Colonic mucosa (tissue), 4 donors: ENCODE measurements at places on chromosomes 13 and 19.

DNA sequence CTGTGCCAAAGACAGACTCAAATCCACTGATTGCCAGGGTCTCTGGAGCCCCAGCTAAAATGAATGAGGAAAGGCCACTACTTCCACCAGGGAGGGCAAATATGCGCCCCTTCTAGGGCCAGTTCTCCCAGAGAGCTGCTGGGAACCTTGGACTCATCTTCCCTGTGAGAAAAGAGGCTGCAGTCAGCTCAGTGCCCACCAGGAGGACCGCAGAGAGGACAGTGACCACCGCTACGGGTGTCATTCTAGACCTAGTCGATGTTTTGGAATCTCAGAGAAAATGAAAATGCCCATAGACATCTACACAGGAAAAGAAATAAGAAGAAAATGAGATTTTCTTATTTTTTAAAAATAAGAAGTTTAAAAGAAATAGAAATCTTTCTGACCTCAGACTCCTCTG, 235.1 kb downstream of the UQCRFS1 start:
- no peak for DNase-seq

DNA sequence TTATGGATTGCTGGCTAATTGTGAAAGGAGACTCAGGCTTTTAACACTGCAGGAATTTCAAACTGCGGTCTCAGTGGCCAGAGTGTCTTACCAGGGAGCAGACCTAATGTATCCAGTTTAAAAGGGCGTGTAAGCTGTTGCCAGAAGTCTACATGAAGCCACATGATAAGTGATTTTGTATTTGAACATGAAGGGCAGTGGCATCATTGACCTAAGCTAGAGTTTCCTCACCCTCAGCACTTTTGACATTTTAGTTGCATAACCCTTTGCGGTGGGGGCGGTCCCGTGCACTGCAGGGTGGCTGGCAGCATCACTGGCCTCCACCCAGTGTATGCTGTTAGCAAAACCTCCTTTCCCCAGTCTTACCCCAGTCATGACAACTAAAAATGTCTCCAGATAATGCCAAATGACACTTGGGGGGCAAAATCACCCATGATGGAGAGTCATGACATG, 23.7 kb upstream of the GPR18 start:
- DNase-seq = peak; percentile 50

DNA sequence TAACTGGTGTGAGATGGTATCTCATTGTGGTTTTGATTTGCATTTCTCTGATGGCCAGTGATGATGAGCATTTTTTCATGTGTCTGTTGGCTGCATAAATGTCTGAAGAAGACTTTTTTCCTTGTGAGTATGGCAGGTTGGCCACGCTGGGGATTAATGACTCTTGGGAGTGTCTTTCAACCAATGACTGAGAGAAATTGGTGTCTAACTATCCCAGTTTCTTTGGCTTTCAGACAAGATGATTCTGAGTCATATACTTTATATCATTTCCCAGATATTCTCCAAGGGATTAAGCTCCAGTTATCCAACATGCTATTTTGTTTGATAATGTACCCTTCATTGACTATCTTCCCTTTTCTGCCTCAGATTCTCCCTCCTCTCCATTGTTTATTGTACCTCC, 35.5 kb upstream of the CSNK1A1L start:
- DNase-seq = no peak

DNA sequence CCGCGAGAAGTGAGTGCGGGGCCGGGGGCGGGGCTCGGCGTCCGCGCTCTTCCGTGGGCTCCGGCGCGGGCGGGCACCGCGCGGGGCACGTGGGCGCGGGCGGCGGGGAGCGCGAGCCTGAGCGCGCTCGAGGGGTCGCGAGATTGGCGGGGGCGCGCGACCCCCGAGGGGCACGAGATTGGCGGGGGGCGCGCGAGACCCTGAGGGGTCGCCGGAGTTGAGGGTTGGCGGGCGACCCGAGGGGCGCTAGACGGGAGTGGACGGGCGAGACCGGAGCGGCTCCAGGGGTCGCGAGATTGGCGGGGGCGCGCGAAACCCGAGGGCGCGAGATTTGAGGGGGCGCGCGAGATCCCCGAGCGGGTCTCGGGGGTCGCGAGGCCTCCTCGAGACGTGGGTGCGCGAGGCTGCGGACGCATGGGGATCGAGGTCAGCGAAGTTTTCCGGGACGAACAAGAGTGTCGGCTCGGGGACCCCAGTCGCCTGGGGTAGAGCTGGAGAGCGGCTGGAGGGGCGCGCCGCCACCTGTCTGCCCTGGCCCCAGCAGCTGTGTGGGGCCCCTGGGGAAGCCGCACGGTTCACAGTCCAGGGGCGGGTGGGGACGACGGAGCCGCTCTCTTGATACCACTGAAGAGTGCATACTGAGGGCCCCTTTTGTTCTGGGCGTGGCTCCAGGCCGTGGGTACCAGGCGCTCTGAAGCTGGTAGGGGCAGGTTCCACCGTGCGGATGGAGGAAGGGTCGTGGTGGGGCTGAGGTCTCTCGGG, 682 bp downstream of the SSBP4 start:
- peak; percentile 74 for DNase-seq

GRCh38 chr19:50357178-50358100, 8.0 kb downstream of the NAPSA start:
- peak; percentile 79 for DNase-seq

DNA sequence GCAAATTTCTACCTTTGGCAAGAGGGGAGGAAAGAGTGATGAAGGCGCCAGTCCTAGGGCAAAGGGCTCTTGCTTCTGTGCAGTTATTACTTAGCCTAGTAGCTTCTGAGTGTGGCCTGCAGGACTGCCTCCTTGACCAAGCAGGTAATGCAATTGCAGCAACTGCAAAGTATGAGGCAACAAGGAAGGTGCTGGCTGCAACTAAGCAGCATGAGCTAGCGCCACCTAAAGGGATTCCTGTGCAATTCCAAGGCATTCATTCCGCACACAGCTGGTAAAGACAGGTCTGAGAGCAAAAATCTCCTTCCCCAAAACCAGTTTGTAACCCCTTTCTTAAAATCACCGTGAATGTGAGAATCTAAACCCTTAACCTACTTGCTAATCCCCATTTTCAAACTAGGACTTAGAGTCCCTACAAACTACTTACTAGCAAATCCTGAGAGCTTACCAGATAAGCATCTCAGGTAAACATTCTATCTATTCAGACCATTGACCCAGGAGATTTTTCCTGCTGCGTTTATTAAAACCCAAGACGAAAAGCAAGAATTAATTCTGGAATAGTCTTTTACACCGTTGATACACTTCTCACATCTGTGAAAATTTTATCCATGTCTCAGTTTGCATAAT, 62.9 kb downstream of the DCT start:
- no peak for DNase-seq

DNA sequence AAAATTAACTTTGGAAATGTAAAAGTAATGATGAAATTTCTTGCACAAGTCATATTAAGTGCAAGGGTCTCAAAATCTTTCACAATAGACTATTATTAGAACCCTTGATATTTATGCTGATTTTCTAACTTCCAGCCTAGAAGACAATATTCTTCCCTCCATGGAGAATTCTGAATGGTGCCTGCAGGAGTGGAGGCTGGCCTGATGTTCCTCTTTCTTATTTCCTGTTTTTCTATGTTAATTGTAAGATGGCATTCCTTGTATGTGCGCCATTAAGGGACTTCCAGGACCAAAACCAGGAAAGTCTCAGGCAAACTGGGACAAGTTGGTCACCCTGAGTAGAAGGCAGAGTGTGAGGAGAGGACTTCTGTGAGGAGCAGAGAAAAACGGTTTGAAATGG, 294.9 kb downstream of the DLEU7 start:
- no peak for DNase-seq

DNA sequence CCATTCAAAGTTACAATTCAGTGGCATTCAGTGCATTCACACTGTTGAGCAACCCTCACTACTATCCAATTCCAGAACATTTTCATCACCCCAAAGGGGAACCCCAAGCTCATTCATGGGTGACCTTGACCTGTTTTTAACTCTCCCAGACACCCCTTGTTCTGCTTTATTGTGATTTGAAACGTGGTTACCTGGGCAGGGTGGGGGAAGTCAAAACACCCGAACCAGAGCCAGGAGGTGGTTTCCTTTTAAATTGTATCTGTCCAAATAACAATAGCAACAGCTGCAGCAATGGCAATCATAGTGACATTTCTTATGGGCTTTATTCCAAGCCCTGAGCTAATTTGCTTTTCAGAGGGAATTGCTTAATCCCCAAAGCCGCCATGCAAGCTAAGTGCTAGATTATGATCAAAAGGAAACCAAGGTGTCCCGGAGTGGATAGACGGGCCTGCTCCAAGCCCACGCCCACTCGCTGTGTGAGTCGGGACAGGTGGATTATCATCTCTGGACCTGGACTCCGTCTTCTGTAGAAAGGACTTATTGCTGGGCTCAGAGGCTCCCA, 6.1 kb downstream of the PTGIR start:
- DNase-seq = no peak

DNA sequence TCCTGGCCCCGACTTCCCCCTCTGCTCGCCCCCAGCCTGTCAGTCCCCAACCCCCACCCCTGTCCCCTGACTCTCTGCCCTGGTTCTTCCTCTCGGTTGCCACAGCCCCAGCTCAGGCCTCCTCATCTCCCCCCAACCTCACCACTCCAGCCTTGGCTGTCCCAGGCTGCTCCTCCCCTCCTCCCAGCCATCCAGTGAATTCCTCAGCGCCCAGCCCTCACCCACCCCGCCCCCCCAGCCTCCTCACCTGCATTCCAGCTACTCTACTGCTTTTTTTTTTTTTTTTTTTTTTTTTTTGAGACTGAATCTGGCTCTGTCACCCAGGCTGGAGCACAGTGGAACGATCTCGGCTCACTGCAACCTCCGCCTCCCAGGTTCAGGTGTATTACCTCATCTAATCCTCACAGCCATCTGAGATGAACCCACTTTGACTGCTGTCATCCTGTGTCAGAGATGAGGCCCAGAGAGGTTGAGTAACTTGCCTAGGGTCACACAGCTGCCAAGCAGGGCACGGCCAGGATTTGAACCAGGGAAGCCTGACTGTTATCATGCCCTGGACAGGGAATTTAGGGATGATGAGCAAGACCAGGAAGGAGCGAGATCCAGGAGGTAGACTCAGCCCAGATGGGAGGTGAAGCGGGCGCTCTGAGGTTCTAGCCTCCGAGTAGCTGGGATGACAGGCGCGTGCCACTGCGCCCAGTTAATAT, 2.6 kb downstream of the SULT2B1 start:
- no peak for DNase-seq

DNA sequence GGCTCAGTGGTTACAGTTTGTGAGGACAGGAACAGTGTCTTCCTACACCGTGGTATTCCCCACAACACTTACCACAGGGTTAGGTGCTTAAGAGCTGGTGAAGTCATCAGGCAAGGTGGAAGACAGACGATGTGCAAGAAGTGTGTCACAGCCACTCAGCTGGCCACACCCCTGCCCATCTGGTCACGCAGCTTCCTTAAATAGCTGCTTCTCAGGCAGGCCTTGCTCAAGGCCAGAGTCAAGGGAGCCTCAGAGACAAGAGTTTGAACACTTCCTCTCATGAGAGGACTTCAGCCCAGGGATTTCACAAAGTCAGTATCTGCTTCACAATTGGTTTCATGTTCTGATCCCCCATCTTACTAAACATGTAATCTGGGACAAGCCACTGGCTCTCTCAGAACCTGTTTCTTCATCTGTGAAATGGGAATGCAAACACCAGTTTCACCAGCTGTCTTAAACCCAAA, 80.3 kb upstream of the FRY start:
- peak; percentile 52 for DNase-seq

DNA sequence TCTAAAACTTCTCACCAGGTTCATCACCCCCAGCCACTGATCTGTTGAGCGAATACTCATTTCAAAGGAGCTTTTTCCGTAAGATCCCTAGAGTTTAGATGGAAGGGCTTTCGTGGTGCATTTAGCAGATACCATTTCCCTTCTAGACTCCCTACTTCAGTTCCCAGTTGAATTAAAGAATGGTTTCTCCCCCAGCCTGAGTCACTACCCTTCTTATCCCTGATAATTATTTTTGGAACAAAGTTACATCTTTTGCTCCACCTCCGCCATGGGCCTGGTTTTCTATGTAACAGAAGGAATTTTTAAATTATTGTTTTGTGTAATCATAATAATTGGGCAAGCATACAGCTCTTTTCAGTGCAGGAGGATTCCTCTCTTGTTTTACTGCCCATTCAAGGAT, 22.0 kb downstream of the USPL1 start:
- DNase-seq = no peak
